NT2/D1 (cell line): ENCODE measurements at places on chromosomes 13 and 19.

GRCh38 chr13:48121733-48122132 is 26.8 kb upstream of the MED4 start:
- DNase-seq = no peak

DNA sequence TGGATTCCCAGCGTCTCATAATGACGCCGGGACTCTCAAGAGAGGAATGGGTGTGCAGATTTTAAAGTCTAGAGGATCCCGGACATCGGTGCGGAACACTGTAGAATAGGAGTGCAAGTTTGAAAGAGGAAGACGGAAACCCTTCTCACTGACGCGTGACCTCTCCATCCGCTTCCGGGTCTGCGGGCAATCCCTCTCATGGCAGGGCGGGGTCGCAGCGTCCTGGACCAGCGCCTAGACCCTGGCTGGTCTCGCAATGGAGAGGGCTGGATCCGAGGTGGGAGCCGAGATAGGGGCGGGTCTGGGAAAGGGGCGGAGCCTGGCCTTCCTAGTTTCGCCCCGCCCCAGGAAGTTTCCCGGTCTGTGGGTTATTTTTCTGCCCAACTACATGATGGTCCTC is 4.6 kb upstream of the ZNF845 start:
- peak; percentile 6 for DNase-seq

DNA sequence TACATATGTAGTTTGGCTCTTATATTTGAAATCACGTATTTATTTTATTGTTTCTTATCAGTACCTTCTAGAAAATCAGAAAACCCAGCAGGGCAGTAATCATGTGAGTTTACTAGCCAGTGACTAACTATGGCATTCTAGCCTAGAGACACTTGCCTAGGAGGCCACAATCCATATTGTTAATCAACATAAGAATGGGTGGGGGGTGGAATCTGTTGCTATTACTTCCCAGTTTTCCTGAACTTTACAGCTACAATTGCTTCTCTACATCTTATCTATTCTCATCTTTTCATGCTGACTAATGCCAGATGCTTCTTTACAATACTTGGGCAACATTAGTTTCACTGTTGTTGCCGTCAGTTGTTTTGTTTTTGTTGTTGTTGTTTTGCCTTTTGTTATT is 18.7 kb upstream of the ATXN8OS start:
- no peak for DNase-seq

DNA sequence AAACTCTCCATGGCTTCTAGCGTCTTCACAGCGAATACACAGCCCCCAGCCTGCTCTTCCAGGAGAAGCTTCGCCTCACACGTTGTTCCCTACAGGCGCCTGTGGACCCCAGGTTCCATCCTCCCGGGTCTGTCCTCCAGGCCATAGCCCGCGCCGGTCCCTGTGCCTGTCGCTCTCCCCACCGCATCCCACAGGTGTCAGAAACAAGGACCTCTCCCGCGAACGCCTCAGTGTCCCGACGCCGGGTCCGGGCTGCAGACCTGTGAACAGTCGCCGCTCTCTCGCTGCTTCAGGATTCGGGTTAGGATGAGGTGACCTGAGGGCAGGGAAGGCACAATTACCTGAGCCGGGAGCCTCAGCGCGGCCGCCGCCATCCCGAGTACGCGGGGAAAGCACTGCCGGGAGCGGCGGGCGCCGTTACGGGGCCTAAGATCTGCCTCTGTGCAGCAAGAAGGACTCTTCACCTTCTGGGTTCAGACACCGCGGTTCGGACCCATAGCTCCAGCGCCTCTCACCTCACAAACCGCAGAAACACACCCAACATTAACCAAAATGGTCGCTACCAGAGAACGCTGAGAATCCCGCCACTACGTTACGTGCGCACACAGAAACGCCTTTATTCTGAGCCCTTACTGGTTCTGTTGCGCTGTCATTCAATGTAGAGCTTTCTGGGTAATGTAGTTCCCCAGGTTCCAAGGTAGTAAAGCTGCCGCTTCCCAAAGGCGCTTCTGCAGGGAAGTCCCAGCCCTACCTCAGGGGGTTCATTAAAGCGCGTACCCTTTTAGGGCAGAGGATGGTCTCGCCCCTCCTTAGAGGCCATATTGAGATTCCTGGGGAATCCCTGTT is at the start of gene ZNF418:
TSS of gene ZNF418 (minus strand) at position 583 of the 846 bp plus-strand sequence. CDS start 1,580 bp downstream, outside the sequence.
- peak; percentile 77 for DNase-seq

- no peak for DNase-seq
Observed at GRCh38 chr13:35835989-35836388, 295.2 kb downstream of the DCLK1 start.

DNA sequence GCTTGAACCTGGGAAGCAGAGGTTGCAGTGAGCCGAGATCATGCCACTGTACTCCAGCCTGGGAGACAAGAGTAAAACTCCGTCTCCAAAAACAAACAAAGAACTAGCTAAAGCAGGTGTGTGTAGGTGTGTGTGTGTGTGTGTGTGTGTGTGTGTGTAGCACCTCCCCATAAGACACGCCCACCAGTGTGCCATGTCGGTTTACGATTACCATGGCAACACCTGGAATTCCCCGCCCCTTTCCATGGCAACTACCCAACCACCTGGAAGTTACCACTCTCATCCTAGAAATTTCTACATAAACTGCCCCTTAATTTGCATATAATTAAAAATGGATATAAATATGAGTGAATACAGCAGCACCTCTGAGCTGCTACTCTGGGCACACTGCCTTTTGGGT is 80.9 kb upstream of the ADGRE5 start:
- no peak for DNase-seq

DNA sequence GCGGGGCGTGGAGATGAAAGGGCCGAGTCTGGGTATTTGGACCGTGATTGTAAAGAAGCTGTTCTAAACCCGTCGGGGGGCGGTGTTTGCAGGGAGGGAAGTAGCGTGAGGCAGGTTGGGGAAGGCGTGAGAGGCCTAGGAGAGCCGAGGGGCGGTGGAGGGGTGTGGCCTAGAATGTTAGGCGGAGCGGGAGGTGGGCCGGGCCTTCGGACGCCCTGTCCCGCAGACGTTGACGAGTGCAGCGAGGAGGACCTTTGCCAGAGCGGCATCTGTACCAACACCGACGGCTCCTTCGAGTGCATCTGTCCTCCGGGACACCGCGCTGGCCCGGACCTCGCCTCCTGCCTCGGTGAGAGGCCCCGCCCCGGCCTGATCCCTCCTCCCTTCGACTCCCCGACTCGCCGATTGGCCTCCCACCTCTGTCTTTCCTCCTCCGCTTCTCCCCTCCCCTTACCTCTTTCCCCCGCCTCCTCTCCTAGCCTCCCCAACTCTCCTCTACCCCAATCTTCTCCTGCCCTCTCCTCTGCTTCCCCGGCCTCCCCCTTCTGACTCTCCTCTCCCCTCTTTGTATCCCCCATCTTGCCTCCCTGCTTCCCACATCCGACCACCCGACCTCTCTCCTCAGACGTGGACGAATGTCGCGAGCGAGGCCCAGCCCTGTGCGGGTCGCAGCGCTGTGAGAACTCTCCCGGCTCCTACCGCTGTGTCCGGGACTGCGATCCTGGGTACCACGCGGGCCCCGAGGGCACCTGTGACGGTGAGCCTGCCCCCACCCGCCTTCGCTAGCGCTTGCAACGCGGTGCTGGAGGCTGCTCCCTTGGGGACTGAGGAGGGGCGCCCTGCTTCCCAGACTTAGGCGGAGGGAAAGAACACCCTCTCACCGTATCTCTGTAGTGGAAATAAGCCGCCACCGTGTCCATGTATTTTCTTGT is 12.8 kb downstream of the LTBP4 start:
- peak; percentile 62 for DNase-seq

GRCh38 chr19:13102666-13103580 is at the start of gene LYL1:
TSS of gene LYL1 (minus strand) at chr19:13102858. CDS start at chr19:13101171, 1,687 bp downstream.
- DNase-seq = no peak

DNA sequence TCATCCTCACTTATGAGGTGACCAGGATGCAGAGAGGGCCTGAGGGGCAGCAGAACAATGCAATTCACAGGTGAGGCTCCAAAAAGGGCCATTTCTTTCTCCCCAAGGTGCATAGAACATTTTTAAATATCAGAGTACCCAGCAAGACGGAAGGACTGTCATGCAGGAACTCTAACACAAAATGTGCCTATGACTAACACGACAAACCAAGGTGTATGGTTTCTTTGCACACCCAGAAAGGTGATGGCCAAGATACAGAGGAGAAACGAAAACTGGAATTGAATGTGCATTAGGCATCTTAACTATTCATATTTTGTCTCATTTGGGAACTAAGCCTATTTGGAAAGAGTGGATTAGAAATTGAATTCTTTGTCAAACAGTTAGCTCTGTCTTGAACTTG is 29.9 kb downstream of the SHISA2 start:
- no peak for DNase-seq
